ENCODE measurements at places on chromosomes 12 and 14. TPM values are rescaled to one million over a fixed set of nuclear protein-coding genes. Genes with fewer than 3 reads are reported as not detected.

MYH6 gene
- total RNA-seq = 10,415 TPM

NOS1 gene
- 0.06 TPM for total RNA-seq

NRIP2 gene
- 1.8 TPM for total RNA-seq

FOXG1 gene
- total RNA-seq = not detected

LMNTD1 gene
- 0.58 TPM for total RNA-seq

RPS6KL1 gene
- 11.9 TPM for total RNA-seq

DNA sequence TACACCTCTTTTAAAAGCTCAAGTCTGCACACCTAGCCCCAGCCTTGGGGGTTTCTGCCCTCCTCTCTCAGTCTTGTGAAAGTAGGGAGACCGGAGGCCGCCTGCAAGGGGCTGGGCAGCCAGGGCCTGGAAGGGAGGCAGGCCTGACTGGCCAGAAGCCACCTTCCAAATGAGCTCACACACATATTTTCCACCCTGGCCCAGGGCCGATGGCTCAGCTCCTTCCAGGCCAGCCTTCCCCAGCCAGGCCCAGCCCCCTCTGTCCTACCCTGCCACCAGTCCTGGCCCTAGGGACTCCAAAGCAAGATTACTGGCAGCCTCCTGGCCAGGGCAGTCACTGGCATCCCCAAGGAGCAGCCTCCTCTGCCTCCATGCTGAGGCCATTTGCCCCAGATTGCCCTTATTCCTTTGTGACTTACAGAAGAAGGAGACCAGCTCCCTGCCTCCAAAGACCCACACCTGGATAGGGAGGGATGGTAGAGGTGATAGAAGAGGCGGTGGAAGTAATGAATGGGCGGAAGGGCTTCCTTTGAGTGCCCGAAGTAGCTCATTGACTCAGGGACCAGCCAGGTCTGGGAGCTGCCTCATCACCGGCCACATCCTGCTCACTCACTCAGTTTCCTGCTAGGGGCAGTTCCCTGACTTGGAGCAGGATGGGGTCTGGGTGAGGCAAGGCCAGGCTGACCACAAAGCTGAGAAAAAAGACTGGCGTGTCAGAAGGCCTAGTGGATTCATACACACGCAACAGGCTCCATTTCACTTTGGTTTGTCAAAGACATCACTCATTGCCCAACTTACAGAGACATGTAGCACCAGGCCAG lies 14.8 kb downstream of the MMP14 start:
- peak; percentile 95 for DNase-seq

- DNase-seq = no peak
Observed at GRCh38 chr12:27104546-27104945, 22.2 kb upstream of the C12orf71 start.

DNA sequence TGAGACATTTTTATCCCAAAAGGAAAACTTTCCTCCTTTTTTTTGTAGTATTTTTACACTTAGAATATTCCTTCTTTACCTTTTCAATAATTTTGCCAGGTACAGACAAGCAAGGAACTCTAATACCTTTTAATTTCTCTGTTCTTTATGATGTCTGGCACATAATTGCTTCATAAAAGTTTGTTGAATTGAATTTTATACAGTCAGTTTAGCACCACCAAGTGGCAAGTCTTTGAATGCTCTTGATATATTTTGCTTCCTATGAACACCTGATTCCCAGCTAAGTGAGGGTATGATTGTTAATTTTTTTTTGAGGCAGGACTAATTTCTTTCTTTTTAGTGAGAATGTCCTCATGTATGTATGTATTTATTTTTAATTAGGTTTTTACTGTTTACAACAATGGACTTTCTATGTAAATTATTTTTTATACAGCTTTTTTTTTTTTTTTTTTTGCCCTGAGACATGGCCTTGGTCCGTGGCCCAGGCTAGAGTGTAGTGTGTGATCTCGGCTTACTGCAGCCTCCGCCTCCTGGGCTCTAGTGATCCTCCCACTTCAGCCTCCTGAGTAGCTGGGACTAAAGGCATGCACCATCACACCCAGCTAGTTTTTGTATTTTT lies 6.9 kb downstream of the TBC1D15 start:
- no peak for DNase-seq

DNA sequence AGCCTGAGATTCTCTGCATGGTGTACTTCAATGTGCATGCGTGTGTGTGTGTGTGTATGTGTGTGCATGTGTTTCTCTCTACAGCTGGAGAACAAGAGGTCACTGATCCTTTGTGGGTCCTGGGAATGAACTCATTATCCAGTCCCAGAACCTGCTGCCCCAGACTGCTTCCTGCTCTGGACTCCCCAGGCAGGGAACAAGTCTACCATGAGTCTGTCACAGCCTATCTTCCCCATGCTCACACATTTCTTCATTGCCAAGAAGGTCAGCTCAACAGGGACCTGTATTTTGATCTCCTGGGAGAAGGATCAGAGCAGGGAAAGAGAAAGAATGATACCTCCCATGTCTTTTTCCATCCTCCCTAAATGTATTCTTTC lies 2.9 kb upstream of the AGAP2 start:
- no peak for DNase-seq

DNA sequence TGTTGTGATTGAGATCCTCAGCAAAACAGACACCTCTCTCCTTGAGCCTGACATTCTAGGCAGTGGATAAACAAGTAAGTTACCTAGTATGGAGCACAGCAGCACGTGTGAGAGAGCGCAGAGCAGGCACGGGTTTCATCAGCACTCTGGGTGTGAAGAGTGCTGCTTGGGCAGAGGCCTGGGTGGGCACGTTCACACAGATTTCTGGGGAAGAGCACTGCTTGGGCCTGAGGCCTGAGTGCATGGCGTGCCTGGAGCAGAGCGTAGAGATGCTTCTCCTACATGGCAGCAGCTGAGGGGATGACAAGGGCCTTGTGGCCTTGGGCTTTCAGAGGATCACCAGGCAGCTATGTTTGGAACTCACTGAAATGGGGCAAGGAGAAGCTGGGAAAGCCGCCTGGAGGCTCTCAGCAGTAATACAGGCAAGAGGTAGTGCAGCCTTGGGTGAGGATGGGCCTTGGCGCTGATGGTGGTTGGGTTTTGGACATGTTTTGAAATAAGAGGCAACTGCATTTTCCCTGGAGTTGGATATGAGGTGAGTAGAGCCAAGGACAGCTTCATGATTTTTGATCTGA lies 17.6 kb downstream of the CKB start:
- DNase-seq = peak; percentile 7

DNA sequence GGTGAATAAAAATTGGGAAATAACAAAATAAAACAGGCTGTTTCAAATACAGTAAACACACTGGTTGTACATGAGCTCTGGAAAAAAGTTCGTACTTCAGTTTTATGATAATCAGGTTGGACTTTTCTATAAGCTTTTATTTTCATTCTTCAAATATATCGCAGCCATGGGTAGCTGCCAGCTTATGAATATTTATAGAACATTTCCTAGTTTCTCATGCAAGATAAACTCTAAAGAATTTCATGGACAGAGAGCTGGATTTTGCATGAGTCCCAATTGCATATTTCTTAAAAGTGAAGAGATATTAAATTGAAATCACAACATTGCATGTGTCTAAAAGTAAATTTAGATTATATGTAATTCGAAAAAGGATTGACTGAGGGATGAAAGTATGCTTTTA lies 827.6 kb downstream of the SLC6A15 start:
- DNase-seq = no peak

GRCh38 chr12:113571713-113572112 lies 100.0 kb upstream of the LHX5 start:
- DNase-seq = no peak

GRCh38 chr12:120363274-120363855 lies 5.6 kb downstream of the MSI1 start:
- no peak for DNase-seq

- no peak for DNase-seq
Observed at GRCh38 chr12:102745971-102746600, 171.0 kb downstream of the PAH start.

DNA sequence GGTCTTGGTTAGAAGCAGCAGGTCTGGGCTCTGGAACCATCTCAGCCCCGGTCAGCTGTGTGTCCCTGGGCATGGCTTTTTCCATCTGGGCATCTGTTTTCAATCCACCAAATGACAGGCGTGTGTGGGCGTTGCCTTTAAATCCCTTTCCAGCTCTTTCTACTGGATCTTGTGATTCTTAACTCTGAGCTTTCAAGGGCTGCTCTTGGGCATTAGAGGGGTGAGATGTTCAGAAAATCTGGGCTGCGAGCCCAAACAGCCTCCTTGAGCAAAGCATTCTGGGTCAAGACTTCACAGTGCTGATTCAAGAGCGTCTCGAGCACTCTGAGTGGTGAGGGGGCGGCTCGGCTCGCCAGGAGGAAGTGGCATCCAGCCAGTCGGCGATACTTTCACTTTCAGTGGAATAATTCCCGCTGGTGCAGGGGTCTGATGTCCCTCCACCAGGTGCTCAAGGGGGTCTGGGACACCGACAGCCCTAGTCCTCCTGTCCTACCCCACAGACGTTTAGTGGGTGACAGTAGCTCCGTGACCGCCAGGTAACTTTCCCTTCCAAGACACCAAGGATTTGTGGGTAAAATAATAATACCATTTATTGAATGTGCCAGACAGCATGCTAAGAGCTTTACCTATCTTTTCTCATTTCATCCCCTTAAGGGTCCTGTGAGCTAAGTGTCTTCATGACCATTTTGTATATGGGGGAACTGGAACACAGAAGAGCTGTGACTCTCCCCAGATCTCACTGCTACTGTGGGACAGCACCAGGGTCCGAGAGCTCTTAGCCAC lies 114.0 kb downstream of the PLXNC1 start:
- peak; percentile 88 for DNase-seq

GRCh38 chr12:94641283-94641682 lies 9.1 kb downstream of the TMCC3 start:
- no peak for DNase-seq

DNA sequence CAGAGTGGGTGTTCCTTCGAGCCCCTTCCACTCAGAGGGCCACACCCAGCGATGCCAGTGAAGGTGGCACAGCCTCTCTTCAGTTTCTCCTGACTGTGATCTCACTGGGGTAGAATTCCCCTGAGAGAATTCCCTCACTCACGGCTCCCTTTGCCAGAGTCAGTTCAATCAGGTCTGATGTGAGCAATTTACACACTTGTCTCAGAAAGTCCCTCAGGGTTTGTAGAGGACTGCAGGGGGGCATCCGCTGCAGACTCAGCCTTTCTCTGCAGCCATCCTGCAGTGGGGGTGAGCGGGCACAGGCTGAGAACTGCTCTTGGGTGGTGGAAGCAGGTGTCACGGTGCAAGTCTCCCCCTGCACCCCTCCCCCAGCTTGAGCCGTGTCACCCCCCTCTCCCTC lies 205.4 kb upstream of the PRMT8 start:
- no peak for DNase-seq

DNA sequence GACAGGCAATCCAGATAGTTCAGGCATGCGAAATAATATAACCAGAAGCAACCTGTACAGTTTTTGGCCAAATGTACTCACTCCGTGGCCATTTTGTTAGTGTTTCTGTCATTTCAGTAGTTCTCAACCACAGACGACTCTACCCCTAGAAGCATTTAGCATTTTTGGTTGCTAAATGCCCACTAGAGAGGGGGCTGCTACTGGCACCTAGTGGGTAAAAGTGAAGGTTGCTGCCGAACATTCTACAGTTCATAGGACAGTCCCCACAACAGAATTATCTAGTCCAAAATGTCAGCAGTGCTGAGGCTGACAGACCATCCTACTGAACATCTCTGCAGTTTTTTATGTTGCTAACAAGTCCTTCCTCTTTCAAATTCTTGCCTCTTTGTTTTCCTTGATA lies 107.4 kb downstream of the TSHR start:
- DNase-seq = no peak

DNA sequence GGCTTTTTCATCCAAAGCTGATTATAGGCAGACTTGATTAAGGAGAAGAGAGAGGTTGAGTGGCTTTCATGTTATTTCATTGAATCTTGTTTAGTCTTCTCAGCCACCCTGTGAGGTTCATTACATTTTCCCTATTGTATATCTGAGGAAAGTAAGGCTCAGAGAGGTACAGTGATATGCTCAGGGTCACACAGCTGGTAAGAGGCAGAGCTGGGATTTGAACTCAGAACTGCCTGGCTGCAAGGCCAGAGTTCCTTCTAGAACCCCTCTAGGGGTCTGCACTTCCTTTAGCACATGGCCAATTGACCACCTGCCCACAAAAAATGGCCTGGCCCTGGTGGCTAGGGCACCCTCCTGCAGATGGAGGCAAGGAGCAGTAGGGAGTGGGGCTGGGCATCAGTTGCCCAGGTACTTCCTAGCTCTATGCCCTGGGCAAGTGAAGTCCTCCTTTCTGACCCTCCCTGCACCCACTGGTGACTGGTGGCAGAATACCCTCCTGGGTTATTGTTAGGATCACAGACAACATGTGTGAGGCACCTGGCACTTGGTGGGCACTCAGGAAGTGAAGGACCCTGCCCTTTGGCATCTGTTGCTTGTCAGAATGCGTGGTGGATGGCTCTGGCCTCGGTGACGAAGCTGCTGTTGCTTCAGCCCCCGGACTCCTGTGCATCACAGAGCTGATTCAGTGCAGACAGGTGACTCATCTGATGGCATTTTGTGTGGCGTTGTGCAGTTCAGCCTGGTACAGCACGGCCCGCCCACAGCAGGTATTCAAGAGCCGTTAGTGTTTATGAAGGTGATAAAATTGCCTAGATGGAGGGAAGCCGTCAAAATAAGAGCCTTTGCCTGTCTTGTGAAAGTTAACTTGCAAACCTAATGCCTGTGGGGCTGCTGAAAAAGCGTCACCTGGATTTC lies 115.8 kb downstream of the SLC25A47 start:
- peak; percentile 35 for DNase-seq

DNA sequence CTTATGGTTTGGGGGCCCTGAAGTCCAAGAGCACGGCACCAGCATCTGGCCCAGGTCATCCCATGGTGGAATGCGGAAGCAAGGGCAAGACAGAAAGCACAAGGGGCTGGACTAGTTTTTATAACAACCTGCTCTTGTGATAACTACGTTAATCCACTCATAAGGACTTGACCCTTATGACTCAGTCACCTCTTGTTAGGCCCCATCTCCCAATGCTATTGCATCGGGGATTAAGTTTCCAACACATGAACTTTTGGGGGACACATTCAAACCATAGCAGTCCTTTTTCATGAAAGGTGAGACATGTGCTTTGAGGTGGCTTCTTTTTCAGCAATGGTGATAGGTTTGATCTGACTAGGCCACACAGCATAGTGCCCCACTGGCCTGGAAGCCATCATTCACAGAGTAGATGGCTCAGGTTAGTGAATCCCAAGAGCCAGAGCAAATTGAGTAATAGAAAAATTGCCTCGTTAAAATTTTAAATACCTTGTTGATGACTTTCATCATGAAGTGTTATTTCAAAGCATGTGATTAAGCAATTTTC lies 12.1 kb downstream of the FRMD6 start:
- no peak for DNase-seq

Measured in left cardiac atrium (tissue), 4 donors.